D721Med (cell line): ENCODE measurements at places on chromosomes 6 and 20.

DNA sequence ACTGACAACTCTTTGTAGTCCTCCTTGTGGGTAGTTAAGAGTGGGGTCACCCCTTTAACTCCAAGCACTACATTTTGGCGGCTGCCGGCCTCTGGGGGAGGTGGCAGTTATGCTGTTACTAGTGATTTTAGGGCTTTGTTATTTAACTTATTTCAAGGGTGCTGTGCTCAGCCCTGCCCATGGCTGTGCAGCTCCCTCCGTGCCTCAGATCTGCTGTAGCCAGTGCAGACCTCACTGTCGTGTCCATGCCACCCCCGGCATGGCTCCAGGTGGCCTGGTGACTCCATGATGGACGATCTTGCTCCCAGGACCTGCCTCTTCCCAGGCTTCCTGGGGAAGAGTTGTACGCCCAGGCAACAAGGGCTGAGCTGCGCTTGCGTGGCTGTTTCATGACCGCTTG lies 15.4 kb downstream of the UQCC2 start:
- DNase-seq: no peak

DNA sequence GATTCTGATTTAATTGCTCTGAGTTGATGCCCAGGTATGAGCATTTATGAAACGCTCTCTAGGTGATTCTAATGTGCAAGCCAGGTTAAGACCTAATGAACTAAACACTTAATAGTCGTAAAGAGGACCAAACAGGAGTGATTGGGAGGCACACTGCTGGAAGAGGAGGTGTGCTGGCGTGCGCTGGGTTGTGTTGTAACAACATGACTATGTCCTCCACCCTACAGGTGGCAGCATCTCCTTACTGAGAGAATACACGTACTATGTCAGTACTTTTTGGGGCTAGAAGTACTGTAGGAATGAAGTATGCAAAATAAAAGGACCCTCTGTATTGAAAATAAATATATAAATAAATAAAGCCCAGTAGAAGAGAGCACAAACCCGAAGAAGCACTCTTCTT lies 11.9 kb downstream of the C6orf89 start:
- DNase-seq: no peak

DNA sequence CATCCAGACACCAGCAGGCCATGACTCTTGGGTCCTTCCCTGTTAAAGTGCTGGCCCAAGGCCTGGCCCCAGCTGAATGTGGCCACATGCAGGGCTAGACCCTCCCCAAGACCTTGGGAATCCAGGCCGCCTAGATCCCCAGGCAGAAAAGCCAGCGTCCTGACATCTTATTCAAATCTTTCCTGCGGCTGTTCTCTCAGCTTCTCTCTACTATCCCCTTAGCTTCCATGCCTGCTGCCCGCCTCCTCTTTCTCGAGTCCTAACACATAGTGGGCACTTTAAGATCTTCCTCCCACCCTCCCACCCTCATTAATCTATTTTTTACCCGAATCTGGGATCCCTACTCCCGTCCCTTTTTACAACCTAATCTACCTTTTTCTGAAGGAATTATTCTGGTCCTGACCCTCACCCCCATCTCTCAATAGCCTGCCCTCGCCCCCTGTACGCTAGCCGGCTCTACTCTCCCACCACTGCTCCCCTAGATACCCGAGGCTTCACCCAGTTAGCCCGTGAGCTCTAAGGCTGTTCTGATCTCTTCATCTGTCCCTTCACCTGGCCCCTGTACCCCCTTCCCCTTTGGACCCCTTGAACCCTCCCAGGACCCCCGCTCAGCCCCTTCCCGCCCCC lies at the start of gene CCHCR1:
Gene CCHCR1, minus strand, starts transcription at position 290 of the 627 bp plus-strand sequence. Its CDS starts 202 bp downstream, at position 88.
- no peak for DNase-seq

DNA sequence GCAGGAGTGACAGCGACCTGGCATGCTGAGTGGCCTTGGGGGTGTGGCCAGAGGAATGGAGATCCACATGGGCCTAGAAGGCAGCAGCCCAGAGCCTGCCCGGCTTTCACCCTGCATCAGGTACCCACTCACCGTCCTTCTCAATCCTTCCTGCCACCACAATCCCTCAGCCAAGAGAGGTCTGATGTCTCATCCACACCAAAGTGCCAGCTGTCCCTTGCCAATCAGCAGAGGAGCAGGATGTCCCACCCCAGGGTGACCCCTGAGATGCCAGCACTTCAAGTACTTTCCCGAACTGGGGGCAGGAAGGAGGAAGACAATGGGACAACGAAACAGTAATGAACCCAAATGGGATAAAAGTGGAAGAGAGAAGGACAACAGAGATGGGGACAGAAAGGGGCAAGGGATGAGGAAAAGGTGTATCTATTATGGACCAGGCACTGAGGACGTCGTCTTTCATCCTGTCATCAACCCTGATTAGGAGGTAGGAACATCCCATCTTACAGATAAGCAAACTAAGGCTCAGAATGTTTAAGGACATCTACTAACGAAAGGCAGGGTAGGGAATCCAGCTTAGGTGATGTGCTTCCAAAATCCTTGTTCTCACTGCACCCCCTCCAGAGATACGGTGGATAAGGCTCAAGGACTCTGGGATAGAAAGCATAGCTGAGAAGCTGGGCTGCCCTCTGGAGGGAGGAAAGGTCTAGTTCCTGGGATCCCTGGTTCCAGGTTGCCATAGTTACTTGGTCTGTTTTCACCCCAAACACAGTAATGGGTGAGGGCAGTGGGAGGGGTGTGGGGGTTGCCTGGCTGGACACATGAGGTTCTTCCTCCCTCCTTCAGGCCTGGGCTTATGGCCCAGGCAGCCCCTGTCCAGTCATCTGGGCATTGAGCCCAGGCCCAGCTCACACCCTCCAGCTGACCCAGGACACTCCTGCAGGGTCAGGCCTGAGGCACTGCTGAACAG lies 4.5 kb upstream of the TNXB start:
- DNase-seq: no peak

DNA sequence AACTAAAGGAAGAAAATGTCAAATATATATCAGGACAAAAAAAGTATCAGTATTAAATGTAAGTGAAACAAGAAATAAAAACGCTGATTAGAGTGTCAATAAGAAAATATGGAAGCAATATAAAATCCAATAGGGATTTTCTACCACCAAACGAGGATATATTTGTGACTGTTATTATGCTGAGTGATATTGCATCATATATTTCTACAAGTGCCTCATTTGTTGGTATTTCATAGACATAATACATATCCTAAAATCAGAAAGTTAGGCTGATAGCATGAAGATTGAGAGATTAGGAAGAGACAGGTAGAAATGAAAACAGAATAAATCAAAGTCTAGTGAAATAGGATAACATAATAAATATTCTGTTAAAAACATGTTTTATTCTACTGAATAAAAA lies 429.2 kb upstream of the IRAK1BP1 start:
- DNase-seq: no peak

DNA sequence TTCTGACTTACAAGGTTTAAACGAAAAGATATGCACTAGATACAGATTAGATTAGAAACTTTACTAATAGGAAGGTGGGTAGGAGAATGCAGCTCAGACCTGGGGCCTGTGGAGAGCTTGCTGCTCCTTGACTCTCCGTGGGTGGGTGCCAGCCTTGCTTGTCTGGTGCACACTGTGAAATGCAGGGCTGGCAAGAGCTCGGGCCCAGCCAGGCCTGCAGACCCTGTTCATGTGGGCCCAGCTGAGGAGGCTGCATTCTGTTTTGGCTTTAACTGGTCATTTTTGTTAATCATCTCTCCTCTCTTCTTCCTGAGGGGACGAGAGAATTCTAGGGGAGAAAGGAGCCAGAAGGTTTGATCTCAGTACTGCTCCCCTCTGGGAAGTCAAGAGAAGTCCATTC lies 325.4 kb downstream of the QKI start:
- no peak for DNase-seq

- DNase-seq: no peak
These were observed 89.1 kb upstream of the THBS2 start for GRCh38 chr6:169342710-169343109.

GRCh38 chr6:87897663-87898062 lies 150.0 kb upstream of the SPACA1 start:
- DNase-seq: no peak

GRCh38 chr6:54194067-54194466 lies 82.8 kb downstream of the MLIP start:
- DNase-seq: no peak

- DNase-seq: no peak
These were observed 84.7 kb downstream of the PHACTR3 start for GRCh38 chr20:59688999-59689398.

DNA sequence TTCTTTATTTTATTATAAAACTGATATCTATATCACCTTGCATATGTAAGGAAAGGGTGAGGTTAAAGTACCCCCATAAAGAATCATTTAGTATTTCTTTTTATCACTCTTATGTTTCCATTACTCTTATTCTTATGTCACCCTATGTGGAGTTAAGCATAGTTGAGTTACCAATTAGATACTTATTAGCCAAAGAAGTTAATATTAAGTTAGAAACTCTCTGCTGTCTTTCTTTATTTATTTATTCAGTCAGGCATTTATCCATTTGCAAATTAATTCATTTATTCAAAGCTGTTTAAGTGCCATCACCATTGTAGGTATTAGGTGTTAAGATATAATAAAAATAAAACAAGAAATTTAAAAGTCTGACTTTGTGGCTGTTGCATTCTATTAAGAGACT lies 1279.1 kb upstream of the CITED2 start:
- DNase-seq: no peak

- DNase-seq: no peak
These were observed 65.0 kb upstream of the SLC2A12 start for GRCh38 chr6:134117409-134117808.

- no peak for DNase-seq
These were observed 602.2 kb upstream of the NRSN1 start for GRCh38 chr6:23523771-23524170.

DNA sequence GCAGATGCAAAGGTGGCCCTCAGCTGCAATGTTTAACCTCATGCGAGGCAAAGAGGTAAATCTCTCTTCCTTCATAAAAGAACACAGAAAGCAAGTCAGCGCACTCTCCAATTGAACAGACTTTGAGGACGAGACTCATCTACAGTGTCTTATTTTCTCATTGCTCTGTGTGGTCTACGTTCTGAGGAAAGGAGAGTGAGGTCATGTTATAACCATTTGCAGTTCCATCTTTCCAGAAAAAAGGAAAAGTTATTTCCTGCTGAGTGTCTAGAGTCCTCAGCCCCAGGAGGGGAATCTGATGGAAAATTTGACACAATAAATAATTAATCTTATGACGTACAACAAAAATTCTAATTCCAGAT lies 35.6 kb upstream of the THBS2 start:
- no peak for DNase-seq

- DNase-seq: no peak
These were observed 90.2 kb downstream of the HIVEP1 start for GRCh38 chr6:12102350-12102749.

- no peak for DNase-seq
These were observed 262.9 kb upstream of the BTBD3 start for GRCh38 chr20:11654766-11655165.

GRCh38 chr20:10591946-10592521 lies 81.8 kb downstream of the JAG1 start:
- DNase-seq: no peak

DNA sequence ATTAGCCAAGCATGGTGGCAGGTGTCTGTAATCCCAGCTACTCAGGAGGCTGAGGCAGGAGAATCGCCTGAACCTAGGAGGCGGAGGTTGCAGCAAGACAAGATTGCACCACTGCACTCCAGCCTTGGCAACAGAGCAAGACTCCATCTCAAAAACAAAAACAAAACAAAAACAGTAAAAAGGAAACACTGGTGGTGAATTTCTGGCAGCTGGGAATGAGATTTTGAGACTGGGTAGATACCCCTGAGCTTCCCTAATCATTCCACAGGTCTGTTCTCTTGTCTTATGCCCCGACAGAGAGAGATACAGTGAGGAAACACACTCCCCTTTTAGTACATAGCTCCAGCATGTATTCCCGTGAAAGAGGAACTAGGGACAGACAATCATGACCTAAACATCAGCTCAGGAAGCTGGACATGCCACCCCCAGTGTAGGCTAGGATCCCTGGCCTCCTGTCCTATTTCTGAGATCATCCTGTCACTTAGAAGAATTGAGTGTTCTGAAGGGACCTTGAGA lies 9.6 kb downstream of the MAN1A1 start:
- no peak for DNase-seq

DNA sequence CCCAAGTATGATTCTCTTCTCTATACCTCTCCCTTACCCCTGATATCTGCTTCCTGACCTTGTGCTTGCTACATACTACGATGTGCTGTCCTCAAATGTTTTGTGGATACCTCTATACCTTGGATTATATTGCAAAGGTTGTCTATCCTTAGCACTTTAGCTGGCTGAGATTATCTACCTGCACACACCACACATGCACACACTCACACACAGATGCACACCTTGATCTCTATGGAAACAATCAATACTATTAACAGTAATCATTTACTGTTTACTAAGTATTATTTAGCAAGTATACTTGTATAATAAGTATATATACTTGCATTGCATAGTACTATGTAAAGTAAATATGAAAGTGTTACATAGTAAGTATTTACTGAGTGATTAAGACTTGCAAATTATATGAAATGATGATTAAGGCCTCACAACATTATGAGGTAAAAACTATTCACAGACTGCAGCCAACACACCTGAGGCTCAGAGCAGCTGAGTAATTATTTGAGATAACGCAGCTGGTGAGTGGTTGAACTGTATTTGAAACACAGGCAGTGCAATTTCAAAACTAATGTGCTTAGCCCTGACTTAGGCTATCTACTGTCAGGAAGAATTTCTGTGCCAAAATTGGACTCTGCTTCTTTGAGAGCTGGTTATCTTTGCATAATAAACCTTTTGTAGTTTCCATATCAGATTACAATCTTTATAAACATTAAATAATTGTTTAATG lies 699.9 kb downstream of the FRK start:
- DNase-seq: no peak

GRCh38 chr6:131877999-131878789 lies 70.4 kb downstream of the ENPP1 start:
- no peak for DNase-seq

GRCh38 chr6:112180095-112180820 lies 74.1 kb downstream of the LAMA4 start:
- peak; percentile 21 for DNase-seq

- no peak for DNase-seq
These were observed 1243.1 kb upstream of the ADGRB3 start for GRCh38 chr6:67391955-67392354.

DNA sequence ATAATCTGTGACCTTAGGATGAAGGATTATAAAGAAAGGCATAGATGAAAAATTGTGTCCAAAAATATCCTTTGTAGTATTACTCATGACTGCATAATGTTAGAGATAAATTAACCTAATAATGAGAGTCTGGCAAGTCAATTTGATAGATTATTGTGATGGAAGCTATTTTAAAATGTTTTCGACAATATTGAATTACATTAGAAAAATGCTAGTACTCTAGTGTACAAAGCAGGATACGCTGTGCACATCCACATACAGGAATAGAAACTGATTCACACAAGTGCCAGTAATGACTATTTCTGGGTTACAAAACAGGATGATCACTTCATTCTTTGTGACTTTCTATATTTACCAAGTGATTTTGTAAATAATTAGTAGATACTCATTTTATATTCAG lies 3.3 kb downstream of the SLC17A2 start:
- no peak for DNase-seq

GRCh38 chr6:93962566-93962965 lies 543.2 kb upstream of the EPHA7 start:
- DNase-seq: no peak

- no peak for DNase-seq
These were observed 609 bp downstream of the PGM3 start for GRCh38 chr6:83192456-83192855.
